ENCODE measurements at places on chromosomes 16 and 17.

DNA sequence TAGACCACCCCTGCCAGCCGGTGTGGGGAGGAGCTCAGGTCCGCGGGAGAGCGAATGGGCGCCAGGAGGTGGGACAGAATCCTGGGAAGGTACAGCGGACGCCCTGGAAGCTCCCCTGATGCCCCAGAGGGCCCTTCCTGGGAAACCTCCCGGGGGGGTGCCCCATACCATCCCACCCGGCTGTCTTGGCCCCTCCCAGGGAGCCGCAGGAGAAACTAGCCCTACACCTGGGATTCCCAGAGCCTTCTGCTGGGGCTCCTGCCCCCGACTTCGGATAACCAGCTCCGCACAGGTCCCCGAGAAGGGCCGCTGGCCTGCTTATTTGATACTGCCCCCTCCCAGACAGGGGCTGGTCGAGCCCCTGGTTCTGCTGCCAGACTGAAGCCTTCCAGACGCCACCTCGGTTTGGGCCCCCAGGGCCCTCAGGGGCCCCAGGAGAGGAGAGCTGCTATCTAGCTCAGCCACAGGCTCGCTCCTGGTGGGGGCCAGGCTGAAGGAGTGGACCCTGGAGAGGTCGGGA lies 3.0 kb upstream of the CBX4 start:
- DNase-seq = no peak

GRCh38 chr16:57091975-57092785 lies at the start of gene CPNE2:
Gene CPNE2 (plus strand): TSS chr16:57092583. CDS start chr16:57110743, 18,160 bp downstream.
- peak; percentile 48 for DNase-seq

DNA sequence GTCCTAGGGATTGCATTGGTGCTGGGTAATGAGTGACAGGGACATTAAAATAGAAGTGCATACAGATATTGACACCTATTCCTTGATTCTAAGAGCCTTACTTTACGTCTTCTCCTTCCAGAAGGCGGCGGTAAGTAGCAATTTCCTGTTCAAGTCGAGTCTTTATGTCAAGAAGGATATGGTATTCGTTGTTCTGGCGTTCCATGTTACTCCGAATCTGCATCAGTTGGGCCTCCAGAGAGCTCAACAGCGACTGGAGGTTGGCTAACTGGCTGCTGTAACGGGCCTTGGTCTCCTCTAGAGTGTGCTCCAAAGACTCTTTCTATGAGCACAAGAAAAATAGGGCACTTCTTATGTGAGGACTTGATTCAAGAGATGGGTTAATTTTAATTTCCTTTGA lies 7.0 kb downstream of the KRT20 start:
- no peak for DNase-seq

GRCh38 chr16:81492965-81493754 lies 48.6 kb downstream of the CMIP start:
- DNase-seq = no peak

GRCh38 chr16:85715169-85716021 lies 26.6 kb upstream of the GINS2 start:
- DNase-seq = no peak

- no peak for DNase-seq
These were observed 72.8 kb upstream of the BRD7 start for GRCh38 chr16:50441486-50442157.

DNA sequence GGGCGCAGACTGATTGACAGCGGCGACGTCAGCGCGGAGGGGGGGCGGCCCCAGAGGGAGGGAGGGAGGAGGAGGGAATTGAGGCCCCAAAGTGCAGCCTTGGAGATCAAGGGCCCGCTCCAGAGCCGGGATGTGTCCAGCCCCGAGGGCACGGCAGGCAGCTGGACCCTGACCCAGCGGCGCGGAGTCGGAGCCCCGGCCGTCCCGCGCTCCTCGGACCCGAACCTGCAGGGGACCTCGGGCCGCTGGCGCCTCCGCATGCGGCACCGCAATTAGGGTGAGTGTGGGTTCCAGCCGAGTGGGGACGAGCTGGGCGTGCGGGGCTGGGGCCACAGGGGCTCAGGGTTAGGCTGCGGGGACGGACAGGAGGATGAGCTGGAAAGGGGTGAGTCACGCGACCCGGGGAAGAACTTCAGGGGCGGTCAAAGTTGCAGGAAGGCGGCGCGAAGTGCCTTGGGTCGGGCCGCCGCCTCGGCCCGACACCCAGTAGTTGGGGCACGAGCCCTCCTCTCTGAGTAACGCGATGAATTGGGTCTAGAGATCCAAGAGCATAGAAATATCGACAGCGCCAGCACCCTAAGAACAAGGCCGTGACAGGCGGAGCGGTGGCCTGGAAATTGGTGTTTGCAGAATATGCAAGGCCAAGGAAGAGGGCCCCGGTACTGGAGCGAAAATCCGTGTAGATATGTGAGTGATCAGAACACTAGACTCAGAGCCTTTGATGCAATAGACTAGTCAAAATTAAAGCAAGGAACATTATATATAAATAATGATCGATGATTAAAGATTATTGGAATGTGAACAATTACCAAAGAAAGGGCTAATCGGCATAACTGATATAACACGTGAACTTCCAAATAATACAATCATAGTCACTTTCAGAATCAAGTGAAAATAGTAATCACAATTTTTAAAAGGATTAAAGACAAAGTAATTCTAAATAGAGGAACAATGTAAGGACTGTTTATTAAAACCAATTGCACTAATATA lies at the start of gene TBX4:
Gene TBX4, plus strand, starts transcription at position 122 of the 990 bp plus-strand sequence. CDS start 4,069 bp downstream, outside the sequence.
- no peak for DNase-seq

DNA sequence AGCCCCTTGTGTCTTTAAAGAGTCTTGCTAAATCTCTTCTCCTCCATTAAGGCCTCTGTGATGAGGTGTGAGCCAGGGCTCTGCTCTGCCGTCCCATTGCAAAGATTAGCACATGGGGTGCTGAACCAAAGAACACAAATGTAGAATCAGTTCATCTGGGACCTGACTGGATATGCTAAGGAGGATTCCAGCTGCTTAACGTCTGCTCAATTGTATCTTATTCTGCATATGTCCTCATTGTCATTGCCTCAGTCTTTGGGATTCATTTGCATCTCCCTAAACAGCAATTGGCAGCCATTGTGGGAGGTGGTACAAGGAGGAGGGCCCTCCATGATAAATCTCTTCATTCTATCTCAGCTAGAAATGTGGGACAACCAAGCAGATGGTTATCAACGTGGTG lies 106.3 kb upstream of the ADAMTS18 start:
- DNase-seq = no peak

DNA sequence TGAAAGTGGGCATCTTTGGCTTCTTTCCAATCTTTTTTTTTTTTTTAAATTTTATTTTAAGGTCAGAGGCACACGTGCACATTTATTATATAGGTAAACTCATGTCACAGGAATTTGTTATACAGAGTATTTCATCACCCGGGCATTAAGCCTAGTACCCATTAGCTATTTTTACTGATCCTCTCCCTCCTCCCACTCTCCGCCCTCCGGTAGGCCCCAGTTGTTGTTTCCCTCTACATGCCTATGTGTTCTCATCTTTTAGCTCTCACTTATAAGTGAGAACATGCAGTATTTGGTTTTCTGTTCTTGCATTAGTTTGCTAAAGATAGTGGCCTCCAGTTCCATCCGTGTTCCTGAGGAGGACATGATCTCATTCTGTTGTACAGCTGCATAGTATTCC lies 108.5 kb downstream of the CYB561 start:
- DNase-seq = no peak

DNA sequence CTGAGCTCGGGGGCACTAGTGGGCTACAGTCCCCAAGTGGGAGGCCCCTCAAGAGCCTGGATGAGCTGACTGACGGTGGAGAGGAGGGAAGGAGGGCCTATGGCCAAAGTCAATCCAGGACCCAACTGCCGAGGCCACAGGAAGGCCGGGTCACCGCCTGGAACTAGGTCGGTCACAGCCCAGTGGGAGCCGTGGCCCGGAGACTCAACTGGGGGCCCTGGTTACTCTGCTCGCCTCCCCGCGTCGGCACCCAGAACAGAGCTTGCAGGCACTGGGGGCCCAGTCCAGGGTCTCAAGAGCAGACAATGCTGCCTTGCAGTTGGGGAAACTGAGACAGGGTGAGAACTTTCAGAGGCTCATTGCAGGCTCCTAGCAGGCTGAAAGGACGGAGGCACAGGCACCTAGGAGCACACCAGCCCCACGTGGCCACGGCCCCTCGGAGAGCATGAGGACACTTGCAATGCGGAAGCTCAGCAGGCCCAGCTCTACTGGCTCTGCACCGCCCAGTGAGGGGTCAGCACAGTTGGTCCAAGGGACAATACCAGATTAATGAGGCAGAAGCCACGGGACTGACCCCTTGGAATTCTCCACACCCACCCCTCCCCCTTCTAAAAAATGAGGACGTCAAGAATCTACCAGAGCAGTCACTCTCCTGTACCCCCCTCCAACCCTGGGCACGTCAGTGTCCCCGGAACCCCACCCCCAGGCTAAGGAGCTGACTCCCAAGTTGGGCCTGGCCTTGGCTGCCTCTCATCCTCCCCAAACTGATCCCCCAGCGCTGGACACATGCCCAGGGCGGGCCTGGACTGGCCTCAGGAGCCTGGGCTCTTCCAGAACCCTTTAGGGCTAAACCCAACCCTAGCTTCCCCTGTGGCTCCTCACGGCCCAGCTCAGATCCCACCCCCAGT lies 2.2 kb downstream of the HS3ST6 start:
- no peak for DNase-seq

DNA sequence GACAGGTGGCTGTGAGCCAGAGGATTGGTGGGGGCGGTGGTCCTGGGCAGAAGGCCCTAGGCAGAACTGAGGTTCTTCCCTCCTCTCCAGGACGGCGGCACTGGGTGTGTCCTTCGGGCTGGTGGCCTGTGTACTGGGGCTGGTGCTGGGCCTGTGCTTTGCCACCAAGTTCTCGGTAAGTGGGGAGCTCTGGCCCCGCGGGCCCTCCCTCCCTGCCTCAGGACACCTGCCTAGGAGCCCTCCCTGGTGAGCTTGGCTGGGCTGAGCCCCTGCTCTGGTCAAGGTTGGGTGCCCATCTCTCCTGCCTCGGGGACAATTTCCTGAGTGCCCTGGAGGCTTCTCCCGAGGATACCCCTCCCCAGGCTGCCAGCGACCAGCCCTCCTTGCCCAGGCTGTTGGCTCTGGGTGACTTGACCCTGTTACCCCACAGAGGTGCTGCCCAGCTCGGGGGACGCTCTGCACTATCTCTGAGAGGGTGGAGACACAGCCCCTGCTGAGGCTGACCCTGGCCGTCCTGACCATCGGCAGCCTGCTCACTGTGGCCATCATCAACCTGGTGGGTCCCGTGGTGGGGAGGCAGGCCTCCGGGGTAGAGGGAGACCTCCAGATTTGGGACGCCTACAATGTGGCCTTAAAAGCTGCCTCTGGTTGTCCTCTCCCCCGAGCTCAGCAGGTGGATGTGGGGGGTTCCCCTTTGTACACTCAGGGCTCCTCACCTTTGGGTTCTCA lies 42.0 kb downstream of the ADCY7 start:
- DNase-seq = no peak

- DNase-seq = no peak
These were observed 127.0 kb upstream of the CIBAR2 start for GRCh38 chr16:85239239-85239638.

GRCh38 chr16:81035975-81036750 lies 521 bp downstream of the ATMIN start:
- DNase-seq = peak; percentile 63

GRCh38 chr16:2955779-2956578 lies 8.1 kb upstream of the KREMEN2 start:
- no peak for DNase-seq

GRCh38 chr17:72004011-72004427 lies 116.8 kb upstream of the SOX9 start:
- DNase-seq = no peak

DNA sequence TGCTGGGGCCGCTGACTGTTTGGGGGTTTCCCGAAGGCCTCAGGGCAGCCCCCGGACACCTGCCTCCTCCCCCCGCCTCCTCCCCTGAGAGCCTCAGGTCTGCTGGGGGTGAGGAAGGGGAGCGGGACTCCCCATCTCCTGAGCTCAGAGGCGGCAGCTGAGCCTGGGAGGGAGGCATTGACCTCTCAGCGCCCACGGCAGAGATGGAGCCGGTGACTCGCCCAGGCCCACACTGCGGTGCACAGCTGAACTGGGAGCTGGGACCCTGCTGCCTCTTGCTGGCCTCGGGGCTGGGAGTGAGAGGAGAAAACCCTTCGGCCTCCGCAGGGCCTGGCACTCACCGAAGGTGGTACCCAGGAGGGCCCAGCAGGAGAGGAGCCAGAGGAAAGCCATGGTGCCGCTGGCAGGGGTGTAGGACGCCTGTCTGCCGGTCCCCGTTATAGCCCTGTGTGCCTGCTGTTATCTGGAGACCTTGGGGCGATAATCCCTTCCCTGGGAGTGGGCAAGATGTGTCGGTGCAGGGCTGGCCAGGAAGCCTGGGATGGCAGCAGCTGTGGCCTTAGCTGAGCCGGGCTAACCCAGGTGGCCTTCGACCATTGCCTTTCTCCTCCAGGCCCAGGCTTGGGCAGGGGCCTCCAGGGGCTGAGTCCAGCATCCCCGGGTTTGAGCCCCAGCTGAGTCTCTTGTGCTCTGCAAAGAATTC lies at the start of gene CTRB2:
Gene CTRB2, minus strand, starts transcription at position 413 of the 703 bp plus-strand sequence. Its CDS starts 20 bp downstream, at position 393.
- DNase-seq = no peak

DNA sequence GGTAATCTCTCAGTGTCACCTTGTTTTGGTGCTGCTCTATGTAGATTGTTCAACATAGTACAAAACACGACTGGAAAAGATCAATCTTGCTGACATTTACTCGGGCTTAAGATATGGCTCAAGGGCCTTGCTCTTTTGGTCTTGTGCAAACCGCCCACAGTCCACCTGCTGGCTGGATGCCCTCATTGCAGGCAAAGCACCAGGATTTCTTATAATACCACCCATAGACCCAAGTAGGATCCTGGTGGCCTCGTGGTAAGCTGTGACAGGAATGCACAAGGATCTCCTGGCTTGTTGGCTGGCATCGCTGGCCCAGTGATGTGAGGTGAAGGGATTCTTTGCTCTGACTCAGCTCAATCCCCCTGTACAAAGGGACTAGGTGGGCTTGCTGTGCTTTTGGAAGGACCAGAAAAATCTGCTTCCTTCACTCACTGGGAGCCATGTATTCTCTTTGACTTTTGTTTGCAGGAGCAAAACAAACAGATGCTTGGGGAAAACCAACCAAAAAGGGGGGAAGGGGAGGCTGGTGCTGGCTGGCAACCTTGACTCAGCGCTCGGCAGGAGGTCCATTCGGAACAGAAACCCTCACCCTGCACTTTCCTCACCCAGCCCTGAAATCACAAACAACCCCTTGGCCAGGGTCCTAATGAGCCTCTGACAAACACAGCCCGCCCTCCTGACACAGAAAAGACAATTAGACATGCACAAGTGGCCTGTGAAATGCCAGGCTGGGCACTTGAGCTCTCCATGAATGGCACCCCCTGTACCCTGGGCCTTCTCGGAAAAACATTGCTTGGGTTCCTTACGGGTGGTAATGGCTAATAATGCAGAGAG lies 36.6 kb upstream of the MED9 start:
- DNase-seq = peak; percentile 84

GRCh38 chr17:78232859-78233173 lies 1.4 kb downstream of the TMEM235 start:
- no peak for DNase-seq

DNA sequence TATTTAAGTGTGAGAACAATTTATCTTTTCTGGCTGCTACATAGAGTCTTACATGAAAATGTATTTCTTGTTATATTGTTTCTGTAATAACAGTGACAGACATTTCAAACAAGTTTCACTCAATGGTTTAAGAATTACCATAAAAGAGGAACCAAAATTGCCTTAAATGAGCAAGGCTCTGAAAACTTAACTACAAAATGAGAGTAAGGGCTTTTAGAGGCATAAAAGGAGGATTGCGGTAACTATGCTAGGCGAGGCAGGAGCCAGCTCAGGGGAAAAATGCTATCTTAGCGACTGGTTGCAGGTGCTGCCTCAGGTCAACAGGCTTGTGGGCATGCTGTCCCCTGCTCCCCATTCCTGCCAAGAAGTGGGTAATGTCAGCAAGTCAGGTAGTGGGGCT lies 81.7 kb upstream of the MSI2 start:
- no peak for DNase-seq

Measured in CD4-positive, alpha-beta T cell treated with Interleukin-6 for 4 hours (primary cell).